ENCODE measurements at places on chromosomes 6 and 20. TPM values are rescaled to one million over a fixed set of nuclear protein-coding genes. Genes with fewer than 3 reads are reported as not detected.

DNA sequence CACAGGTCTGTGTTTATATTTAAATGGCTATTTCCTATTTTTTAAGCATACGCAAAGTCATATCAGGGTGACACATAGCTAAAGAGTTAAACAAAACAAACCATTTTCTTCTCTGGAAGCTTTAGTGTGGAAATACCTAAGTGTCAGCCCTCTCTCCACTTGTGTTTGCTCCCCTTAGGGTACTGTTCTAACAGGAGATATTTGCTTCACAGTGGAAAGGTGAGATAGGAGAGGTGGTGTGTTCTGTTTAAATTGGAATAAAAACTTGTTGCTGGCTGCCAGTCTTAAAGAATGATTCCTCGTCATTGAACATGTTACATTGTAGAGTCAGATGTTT, 18.9 kb downstream of the PHACTR2 start:
- no peak for DNase-seq
- H3K36me3 ChIP-seq: no peaks in the 10 kb centered on the region
- no peaks in the 10 kb centered on the region for H3K27me3 ChIP-seq

DNA sequence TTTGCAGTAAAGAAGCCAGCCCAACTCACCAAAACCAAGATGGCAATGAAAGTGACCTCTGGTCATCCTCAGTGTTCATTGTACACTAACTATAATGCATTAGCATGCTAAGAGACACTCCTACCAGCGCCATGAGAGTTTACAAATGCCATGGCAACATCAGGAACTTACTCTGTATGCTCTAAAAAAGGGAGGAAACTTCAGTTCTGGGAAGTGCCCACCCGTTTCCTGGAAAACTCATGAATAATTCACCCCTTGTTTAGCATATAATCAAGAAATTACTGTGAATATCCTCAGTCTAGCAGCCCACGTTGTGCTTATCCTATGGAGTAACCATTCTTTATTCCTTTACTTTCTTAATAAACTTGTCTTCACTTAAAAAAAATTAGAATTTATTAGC, 19.4 kb upstream of the TRERF1 start:
- no peak overlapping the region for H3K27ac ChIP-seq
- no peaks in the 10 kb centered on the region for H3K36me3 ChIP-seq
- no peak for DNase-seq
- peaks cover 4% of the 10 kb centered on the region for H3K27me3 ChIP-seq
- H3K4me3 ChIP-seq: no peak overlapping the region

DNA sequence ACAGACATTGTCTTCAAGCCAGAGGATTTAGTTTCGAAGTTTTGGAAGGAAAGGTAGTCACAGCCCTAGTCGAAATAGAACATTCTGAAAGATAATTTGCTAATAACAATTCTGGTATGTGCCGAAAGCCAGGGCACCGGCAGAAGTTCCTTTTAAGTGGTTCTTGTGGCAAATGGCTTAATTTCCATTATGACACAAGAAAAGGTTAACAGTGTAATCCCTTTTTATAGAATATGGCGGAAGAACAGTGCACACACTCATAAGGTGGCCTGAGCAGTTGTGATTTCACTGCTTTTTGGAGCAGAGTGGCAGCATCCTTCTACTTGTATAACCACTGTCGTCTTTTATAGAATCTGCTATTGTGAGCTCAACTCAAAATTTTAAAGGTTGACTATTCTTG, 152.4 kb downstream of the SASH1 start:
- no peaks in the 10 kb centered on the region for H3K36me3 ChIP-seq
- no peak for DNase-seq
- no peak overlapping the region for H3K4me3 ChIP-seq
- H3K4me1 ChIP-seq: no peaks in the 10 kb centered on the region

OPRM1 gene
- total RNA-seq: not detected

PRICKLE4 gene
- not detected for total RNA-seq

Data from CD4-positive, CD25-positive, alpha-beta regulatory T cell (primary cell).